T-helper 2 cell (primary cell): ENCODE measurements at places on chromosomes 1 and 21.

- no peak for DNase-seq
Observed at GRCh38 chr1:217342105-217342504, 288.8 kb downstream of the GPATCH2 start.

DNA sequence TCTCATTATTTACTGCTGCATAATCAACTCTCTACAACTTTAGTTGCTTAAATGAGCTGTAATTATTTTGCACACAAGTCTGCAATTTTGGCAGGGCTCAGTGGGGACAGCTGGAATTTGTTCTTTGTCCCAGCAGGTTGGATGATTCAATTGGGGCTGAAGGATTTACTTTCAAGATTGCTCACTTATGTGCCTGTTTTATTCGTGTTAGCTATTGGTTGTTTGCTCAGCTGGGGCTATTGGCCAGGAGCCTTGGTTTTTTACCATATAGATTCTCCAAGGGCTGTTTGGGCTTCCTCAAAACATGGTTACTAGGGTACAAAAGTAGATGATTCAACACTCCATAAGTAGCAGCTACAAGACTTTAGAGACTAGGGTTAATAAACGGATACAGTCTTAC, 13.4 kb downstream of the OR10R2 start:
- no peak for DNase-seq

GRCh38 chr21:16863362-16863905, 649.4 kb upstream of the CXADR start:
- DNase-seq: no peak

DNA sequence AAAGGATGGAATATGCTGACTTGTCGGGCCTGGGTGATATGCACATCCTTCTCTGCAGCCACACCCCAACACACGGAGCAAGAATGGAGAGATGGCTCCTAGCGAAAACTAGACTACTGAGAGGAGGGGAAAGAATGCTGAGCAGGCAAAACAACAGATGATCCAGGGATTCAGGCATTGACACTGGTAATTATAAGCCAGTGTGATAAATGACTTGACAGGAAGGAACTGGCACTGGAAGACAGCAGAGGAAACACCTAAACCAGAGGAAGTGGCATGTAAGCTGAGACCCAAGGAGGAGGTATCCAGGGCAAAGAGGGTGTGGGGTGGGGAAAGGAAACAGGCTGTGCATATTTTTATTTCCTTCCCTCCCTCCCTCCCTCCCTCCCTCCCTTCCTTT, 31.7 kb upstream of the KHDRBS1 start:
- no peak for DNase-seq

GRCh38 chr1:35499652-35500176, 57.5 kb downstream of the KIAA0319L start:
- DNase-seq: peak; percentile 93

DNA sequence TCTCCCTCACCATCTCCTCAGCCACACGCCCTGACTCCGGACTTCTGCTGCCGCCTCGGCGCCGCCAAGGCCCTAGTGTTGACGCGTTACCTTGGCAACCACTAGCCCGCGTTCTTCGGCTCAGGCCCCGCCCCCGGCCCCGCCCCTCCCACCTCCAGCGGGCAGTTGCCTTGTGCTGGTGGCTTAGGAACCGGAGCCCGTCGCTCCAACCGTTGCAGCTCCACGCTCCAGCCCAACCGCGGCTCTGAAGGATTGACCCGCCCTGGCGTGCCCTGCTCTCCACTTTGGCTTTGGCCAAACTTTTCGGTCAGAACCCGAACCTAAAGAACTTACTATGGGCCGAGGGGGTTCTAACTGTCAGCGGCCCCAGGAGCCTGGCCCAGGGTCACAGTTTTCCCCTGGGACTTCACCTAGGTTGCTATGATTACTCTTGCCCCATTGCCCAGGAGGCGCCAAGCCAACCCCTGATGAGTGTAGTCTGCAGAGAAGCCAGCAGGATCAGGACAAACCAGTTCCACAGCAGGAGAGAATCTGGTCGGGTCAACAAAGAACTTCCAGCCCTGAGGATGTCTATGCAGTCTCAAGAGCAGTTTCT, at the start of gene CFAP45:
Gene CFAP45, minus strand, starts transcription at position 80 of the 595 bp plus-strand sequence. Its CDS starts 67 bp downstream, at position 13.
- no peak for DNase-seq

DNA sequence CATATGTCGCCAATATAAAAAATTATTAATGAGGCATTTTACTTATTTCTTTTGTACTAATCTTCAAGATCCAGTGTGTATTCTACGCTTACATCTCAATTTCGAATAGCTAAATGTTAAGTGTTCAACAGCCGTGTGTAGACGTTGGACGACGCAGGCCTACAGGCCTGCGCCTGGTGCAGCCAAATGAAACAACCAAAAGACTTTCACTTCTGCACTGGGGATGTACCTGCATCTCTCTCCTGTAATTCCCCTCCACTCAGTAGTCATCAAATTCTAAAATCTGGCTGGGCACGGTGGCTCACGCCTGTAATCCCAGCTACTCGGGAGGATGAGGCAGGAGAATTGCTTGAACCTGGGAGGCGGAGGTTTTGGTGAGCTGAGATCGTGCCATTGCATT, 76.8 kb upstream of the HNRNPU start:
- DNase-seq: no peak
